ENCODE measurements at places on chromosomes 5 and 9.
A peak's percentile ranks its signal among the peaks of the same experiment; 100 is the strongest.

DNA sequence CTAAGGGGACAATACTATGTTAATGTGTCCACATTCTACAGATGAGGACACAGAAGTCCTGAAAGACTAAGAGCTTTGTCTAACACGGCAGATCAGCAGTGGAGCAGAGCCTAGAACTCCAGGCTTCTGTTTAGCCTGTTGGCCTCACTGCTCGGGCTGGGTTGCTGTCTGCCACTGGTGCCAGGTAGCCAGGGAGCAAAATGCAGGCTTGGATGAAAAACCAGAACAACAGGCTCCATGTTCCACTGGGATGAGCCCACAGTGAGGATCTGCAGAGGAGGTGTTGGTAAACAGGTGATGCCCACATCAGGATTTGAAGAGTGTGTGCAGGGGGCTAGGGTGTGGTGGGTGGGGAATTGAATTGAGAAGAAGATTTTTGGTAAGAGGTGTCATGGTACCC, 114.0 kb upstream of the TBC1D2 start:
- DNase-seq, result no peak

GRCh38 chr5:7878381-7878873, 9.5 kb downstream of the MTRR start:
- DNase-seq, result no peak

DNA sequence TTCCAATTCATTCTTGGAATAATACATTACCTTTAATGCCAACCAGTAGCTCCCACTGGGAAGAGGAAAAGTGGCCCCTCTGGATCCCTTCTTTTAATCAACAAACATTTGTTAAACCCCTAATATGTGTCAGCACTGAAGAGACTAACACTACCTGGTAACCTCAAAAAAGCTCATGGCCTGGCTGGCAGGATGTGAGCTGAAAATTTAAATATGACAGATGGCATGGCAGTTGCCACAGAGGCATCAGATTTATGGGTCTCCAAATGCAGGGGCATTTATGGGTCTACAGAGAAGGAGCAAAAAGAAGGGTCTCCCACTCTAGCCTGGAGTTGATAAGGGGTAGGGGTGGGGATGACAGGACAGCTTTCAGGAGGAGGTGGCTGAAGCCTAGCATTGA, 12.5 kb downstream of the DNAH5 start:
- DNase-seq, result no peak

DNA sequence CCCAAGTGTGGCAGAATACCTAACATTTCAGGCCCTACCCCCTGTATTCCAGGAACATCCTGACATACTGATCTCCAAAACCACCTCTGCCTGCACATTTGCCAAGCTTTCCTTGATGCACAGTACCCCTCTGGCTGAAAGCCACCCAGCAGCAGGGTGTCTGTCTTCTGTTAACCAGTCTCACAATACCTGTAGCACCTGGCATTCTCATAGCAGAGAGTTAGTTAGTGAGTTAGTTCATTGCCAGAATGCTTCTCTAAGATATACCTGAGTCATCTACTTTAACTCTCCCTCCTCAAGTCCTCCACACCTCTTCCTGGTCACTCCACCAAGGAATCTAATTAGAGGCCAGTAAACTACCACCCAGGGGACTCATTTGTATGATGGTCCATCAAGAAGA, 46.1 kb upstream of the IL7R start:
- no peak for DNase-seq

GRCh38 chr5:88659529-88660263, 223.3 kb downstream of the MEF2C start:
- DNase-seq, result no peak

GRCh38 chr5:122062205-122062604, 15.9 kb downstream of the LOX start:
- DNase-seq, result no peak

- DNase-seq, result no peak
Measured at GRCh38 chr5:39138892-39139291, 64.7 kb upstream of the RICTOR start.

DNA sequence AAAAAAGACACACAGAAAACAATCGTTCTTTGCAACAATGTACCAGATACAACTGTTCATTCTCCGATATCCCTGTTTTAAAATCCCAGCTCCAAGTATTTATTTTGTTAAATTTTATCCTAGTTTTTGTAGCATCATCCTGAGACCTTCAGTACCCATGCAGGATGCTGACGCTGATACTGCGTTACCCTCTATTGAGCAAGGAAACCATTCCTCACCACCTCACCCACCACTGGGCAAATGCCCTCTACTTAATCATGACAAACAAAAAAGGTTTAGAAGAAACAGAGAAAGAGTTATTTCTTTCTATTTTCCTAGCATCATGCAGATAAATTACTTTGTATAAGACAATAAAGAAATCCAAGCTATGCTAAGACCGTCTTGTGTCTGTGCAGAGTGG, 136.1 kb upstream of the PCA3 start:
- DNase-seq, result no peak

GRCh38 chr5:69492391-69492922, at the start of gene OCLN:
OCLN (plus strand) TSS chr5:69492790; CDS start chr5:69504245, 11,455 bp downstream.
- DNase-seq, result peak; percentile 54

DNA sequence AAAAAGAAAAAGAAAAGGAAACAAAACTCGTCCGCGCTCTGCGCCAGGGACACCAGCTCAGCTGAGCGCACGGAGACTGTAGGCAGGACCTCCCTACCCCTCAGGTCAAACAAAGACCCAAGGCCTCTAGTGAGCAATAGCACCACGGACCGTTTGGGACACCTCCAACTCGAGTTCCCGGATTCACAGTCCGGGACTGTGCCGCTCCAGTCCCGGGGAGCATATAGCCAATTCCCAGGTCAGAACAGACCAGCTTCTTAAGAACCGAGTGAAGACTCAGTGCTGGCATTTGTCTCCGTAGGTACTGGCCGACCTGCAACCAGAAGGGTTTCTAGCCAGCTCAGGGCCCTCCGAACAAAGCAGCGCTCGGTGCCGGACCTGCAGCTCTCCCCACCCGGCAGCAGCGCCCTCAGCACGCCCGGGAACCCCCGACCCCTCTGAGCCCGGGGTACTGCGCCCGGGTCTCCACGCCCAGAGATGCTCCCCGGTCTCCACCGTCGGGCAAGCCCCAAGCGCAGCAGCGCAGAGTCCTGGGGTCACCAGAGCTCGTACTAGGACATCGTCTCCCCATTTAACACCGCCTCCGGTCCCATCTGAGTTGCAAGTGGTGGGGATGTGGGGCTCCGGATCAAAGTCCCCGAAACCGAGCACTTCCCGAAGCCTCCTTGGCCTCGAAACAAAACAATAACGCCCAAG, 591 bp downstream of the ABCA1 start:
- no peak for DNase-seq

DNA sequence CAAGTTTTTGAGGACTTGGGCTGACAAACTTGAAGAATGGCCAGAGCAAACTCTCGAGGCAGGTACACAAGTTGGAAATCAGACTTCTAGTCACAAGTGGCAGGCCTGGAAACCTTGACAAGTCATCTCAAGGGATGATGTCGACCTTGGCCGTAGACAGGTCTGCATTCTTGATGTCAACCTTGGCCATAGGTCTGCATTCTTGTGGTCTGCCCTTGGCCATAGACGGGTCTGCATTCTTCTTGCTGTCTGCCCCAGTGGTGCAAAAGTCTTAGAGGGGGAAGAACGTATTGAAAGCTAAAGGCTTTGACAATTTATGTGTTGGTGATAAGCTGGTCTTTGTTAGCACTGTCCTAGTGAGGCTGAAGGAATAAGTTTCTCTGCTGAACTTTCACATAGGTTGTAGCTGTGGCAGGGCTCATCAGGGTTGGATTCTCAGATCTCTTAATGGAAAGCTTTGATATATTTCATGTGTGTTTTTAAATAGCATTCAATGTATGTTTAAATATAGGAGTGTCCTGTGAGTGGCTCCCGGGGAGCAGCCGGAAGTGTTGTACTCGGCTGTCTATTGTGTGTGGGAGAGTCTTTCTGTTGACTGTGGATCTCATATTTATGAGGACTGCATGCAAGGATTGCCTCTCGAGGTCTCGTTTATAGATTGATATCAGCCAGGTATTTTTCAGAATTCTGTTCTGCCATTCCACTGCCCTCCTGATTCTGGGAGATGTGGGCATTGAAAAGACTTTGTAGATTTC, 27.0 kb downstream of the SUB1 start:
- no peak for DNase-seq

DNA sequence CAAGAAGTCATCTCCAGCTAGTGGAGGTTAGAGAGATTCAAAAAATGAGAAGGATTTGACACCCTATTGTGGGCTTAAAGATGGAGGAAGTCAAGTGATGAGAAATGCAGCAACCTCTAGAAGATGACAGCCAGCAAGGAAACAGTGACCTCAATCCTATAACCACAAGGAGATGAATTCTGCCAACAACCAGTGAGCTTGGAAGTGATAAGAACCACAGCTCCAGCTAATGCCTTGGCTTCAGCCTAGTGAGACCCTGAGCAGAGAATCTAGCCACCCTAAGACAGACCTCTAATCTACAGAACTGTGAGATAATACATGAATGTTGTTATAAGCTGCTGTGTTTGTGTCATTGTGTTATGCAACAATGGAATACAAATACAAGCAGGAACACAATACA, 262.4 kb downstream of the GRIA1 start:
- no peak for DNase-seq

- no peak for DNase-seq
Measured at GRCh38 chr9:91643481-91644077, 219.9 kb upstream of the NFIL3 start.

- no peak for DNase-seq
Measured at GRCh38 chr5:13250464-13251291, 693.8 kb downstream of the DNAH5 start.

- DNase-seq, result no peak
Measured at GRCh38 chr5:69295088-69295754, 37.4 kb downstream of the CCDC125 start.

GRCh38 chr9:129612815-129613519, 7.9 kb downstream of the C9orf50 start:
- DNase-seq, result no peak
